ENCODE measurements at places on chromosomes 4 and X.

GRCh38 chr4:97530676-97531075, 612.6 kb downstream of the STPG2 start:
- DNase-seq = no peak

DNA sequence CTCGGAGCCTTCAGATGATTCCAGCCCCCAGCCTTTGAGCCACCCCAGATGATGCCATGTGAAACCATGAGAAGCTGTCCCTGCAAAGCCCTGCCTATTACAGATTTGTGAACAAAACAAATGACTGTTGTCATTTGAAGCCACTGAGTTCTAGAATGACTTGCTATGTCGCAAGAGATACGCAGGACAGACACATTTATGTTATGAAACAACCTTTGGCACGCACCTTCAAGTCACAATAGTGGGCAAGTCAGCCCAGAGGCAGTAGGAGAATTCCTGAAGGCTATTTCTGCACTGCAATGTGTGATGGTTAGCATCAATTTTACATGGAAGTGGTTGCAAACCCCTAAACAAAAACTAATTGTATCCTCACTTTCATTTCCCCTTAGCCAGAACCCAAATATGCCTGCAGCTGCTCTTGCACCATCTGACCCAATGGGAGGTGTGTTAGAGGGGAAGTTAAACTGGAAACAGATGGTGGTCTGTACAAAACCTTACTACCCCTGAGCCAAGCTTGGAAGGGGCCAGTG, 174.4 kb upstream of the ATP6AP2 start:
- DNase-seq = peak; percentile 39

- peak; percentile 21 for DNase-seq
These were observed 16.2 kb downstream of the NKX6-1 start for GRCh38 chr4:84482564-84483563.

- DNase-seq = no peak
These were observed 16.5 kb downstream of the DHRSX start for GRCh38 chrX:2484256-2484655.

DNA sequence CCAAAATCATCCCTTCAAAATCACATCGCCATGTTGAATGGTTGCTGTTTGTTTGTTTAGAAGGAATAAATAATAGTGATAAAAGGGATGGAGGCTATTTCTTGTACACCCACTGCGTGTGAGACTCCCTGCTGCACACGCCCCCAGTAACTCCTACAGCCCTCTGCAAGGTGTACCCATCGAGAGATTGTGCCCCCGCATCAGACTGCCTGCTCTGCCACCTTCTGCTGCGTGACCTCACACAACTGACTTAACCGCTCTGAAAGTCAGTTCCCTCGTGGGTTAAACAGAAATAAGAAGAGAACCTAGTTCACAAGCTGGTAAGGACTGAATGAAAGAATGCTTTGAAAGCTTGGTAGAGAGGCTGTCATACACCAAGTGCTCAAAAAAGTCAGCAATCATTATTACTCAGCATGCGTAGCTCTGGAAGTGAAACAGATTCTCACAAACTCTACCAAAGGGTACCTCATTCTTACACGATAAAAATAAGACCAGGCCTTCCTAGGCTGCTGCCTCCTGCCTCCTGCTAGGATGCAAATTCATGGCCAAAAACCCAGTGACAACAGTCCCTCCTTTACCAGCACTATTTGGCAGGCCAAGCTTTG, 147.1 kb downstream of the CPEB2 start:
- peak; percentile 21 for DNase-seq

- no peak for DNase-seq
These were observed 390.7 kb downstream of the GBA3 start for GRCh38 chr4:23083391-23083790.

DNA sequence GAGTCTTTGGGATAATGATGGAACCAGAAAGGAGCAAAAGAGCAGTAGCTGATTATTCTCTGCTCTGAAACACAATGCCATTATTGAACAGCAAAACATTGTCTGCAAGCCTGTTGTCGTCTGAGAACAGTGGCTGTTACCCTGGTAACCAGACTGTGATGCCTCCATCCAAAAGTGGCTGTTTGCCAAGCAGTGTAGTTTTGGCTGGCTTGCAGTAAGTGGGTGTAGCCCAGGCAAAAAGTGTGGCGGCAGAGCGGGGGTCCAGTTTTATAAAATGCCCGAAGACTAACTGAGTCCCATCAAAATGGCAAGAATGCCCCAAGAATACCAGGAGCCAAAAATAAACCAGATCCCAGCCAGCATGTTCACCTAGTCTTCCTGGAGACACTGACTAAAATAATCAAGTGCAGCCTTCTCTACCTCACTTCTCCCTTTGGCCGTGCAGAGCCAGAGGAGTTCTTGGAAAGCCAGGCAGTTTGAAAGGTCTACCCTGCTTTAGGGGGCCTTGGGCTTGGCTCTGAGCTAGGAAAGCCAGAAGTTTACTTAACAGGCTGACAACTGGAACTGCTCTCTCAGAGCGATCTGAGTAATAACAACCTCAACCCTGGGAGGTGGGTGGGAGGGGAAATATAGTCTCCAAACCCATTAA, 2.6 kb downstream of the PLP1 start:
- no peak for DNase-seq

GRCh38 chr4:189615217-189615663, 325.4 kb upstream of the FRG1 start:
- DNase-seq = no peak

- peak; percentile 77 for DNase-seq
These were observed 33.4 kb upstream of the RASGEF1B start for GRCh38 chr4:81505004-81505598.

- no peak for DNase-seq
These were observed 441.2 kb downstream of the CENPC start for GRCh38 chr4:67104145-67104544.

- DNase-seq = no peak
These were observed 10.3 kb upstream of the HOPX start for GRCh38 chr4:56691425-56691824.

GRCh38 chr4:101230801-101231426, 116.4 kb downstream of the PPP3CA start:
- DNase-seq = no peak

GRCh38 chrX:107448998-107449835, at the start of gene FRMPD3:
FRMPD3 (plus strand) TSS chrX:107449652; CDS start chrX:107526589, 76,937 bp downstream.
- peak; percentile 2 for DNase-seq

GRCh38 chrX:107485013-107485412, 35.6 kb downstream of the FRMPD3 start:
- DNase-seq = no peak

- no peak for DNase-seq
These were observed 94.2 kb downstream of the CXCL13 start for GRCh38 chr4:77699731-77700210.

- peak; percentile 64 for DNase-seq
These were observed 72.8 kb downstream of the SLC9A7 start for GRCh38 chrX:46686003-46686645.

DNA sequence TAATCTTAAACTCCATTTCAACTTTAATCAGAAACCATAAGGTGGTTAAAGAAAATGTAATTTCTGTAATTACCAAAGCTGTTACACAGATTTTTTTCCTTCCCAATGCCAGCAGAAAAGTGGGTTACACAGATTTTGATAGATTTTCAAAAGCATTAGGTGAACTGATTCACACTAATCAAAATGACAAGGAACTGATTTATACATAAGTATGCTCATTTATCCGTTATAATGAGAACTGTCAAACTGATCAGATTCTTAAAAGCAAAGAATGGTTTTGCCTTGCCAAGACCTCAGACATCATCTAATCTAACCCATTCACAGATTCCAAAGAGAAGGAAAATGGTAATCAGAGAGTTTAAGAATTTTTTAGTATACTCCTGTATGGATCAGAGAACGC, 5.2 kb downstream of the UGDH start:
- DNase-seq = no peak

DNA sequence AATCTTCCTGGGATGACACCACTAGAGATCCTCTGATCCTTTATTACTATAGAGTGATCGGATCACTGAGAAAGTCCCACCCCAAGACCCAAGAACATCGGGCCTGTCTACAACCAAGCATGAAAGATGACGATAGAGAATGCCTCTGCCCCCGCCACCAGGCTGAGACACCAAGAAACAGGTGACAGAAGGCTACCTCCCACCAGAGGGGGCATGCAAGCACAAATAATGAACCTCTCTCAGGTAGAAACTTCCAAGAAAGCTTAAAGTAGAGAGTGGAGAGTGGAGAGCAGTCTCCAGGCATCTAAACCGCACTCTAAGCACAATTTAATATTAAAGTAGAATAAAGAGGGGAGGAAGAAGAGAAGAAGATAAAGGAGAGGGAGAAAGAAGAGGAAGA, 402.6 kb downstream of the INPP4B start:
- DNase-seq = no peak

DNA sequence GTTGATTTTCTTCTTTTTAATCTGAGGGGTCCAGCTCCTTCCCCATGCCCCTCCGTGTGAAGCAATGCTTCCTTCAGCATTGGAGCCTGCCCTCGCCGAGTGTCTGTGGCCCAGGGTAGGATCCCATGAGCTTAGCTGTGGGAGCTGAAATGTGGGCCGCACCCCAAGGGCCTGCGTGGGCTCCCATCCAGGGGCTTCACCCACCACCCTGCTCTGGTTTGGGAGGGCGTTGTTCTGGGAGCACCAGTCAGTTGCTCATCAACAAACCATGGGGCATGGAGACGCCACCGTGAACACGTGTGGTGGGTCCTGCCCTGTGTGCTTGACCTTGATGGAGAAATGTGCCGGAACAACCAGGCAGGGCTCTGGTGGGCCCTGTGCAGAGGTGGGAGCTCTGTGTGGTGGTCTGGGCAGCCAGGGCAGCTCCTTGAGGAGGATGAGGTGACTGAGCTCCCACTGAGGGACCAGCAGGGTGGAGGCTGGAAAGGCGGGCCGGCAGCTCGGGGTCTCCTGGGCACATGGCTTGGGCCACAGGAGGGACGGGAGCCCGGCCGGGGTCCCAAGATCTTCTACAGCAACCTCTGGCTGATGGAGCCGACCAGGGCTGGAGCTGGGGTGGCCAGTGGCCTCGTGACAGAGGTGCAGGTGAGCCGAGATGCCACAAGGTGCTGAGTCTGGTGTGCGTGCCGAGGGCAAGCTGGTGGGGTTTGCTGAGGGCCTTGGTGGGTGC, 39.6 kb upstream of the NKX1-1 start:
- no peak for DNase-seq

DNA sequence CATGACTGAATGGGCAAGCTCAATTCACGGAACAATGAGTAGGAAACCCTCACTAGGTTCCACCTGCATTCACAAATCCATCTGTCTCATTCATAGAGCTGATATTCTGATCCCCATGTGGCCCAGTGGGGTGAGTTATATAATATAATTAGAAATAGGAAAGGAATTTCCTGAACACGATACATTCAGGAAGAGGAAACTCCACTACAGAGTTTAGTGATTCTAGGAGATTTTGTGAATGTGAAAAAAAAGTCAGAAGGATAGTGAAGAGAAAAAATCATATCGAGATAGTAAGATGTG, 471.2 kb downstream of the GASK1B start:
- DNase-seq = no peak

DNA sequence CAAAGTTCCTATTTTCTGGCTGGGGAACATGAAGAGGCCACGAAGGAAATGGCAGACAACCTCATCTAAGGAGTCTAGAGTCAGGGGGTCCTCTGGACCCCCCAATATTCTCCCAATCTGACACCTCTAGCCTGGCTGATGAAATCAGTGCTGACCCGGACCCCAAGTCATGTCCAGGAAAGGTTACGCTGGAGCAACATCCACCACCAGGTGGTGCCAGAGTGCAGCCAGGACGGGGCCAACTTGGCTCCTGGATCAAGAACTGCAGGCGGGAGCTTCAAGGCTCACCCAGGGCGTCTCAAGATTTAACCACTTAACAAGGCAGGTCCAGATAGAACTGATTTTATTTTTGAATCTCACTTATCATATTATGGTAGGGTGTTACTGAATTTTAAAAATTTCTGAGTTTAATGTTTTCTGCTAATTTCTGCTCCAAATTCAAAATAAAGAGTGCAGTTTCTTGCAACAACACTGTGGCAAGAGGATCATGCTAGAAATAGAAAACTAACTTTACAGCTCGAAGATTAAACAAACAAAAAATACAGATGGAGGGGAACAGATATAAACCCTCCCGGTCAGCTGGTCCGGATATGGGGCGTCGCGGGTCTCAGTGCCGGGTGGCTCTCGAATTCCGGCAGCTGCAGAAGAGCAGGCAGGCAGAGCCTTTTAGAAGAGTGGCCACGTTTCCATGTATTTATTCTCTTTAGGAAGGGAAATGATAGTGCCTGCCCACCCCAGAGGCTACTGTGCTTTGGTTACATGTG, 135.5 kb downstream of the AFAP1 start:
- DNase-seq = peak; percentile 85

DNA sequence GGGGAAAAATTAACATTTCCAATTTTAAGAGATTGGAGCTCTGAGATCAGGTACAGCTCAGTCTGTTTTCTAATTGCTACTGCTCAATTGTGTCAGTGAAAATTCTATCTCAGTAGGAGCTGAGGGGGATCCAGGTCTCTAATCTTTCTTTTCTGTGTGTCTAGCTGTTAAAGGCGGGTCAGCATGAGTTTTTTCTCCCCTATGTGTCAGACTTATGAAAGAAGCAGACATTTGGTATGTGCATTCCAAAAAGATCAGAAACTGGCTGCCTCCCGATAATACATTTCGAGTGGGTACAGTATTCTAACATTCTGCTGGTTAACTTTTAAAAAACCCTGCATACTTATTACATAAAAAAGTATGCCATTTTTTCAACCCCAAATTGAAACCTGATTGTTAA, 72.4 kb downstream of the PCDH7 start:
- no peak for DNase-seq

- DNase-seq = peak; percentile 17
These were observed 94.1 kb downstream of the DRD5 start for GRCh38 chr4:9875516-9875915.

GRCh38 chr4:167868163-167868562, 224.2 kb upstream of the ANXA10 start:
- DNase-seq = no peak

DNA sequence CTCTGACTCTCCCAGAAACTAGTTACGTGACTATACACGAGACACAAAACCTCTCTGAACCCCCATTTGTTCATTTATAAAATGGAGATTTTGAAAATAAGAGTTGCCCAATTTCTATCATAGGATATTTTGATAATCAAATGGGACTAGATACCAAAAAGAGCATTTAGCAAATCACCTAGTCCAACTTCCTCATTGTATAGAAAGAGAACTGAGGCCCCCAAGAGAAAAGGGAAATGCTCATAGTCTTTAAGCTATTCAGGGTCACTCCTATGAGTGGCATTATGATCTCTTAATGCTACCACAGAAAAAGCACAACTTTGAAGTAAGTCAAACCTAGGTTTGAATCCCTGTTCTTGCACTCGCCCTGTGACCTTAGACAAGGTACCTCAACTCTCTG, 62.7 kb downstream of the BMP15 start:
- DNase-seq = no peak
